ENCODE measurements at places on chromosomes 1 and 21. TPM values are rescaled to one million over a fixed set of nuclear protein-coding genes. Genes with fewer than 3 reads are reported as not detected.

- DNase-seq = no peak
- H3K4me3 ChIP-seq = no peak overlapping the region
- no peaks in the 10 kb centered on the region for H3K4me1 ChIP-seq
- H3K27me3 ChIP-seq = no peaks in the 10 kb centered on the region
These were observed 48.5 kb downstream of the CELF3 start for GRCh38 chr1:151668090-151668489.

GRCh38 chr1:44086692-44087474 is 31.7 kb upstream of the KLF17 start:
- H3K27ac ChIP-seq = no peak overlapping the region
- H3K4me1 ChIP-seq = no peaks in the 10 kb centered on the region
- H3K4me3 ChIP-seq = no peak overlapping the region
- no peaks in the 10 kb centered on the region for H3K36me3 ChIP-seq
- H3K27me3 ChIP-seq = no peaks in the 10 kb centered on the region
- DNase-seq = no peak

The SPRR2D gene
- total RNA-seq = not detected

DNA sequence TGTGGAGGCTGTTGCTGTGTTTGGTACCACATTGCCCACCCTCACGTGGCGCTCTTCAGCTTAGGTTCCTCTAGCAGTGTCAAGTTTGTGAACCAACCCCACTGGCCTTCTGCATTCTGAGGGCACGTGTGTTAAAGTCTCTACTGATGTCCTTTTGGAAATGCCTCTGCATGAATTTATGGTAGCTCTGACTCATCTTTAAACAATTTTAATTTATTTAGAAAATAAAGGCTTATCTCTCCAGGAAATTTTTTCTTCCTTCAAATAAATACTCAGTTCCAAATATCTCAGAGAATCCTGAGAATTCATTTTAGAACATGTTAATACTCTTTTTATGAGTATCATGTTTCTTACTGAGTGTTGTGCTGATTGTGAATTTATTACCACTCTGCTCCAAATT is 5.5 kb downstream of the CD1D start:
- DNase-seq = no peak
- H3K27me3 ChIP-seq = no peaks in the 10 kb centered on the region
- no peaks in the 10 kb centered on the region for H3K36me3 ChIP-seq

The S100A9 gene
- total RNA-seq = 329 TPM

The ANP32E gene
- total RNA-seq = 18.6 TPM

- H3K4me1 ChIP-seq = peaks cover 3% of the 10 kb centered on the region
- H3K27me3 ChIP-seq = no peaks in the 10 kb centered on the region
- H3K27ac ChIP-seq = no peak overlapping the region
- H3K36me3 ChIP-seq = no peaks in the 10 kb centered on the region
- no peak for DNase-seq
These were observed 3.1 kb upstream of the EVA1B start for GRCh38 chr1:36326499-36326898.

DNA sequence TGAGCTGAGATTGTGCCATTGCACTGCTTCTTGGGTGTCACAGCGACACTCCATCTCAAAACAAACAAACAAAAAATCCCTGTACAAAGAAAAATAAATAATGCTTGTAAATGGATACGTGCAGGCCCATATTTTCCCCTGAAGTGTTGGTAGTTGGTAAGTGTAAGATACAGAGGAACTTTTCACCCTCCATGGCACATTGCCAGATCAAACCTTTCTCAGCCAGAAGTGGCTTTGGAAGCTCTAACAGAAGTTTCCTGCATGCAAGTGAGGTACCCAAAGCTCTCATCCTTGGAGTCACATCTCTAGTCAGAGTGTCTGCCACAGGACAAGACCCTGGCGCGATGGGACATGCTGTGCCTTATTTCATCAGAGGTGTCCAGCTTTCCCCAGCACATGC is 7.3 kb downstream of the NDUFV3 start:
- H3K27ac ChIP-seq = no peak overlapping the region
- no peaks in the 10 kb centered on the region for H3K4me1 ChIP-seq
- no peak for DNase-seq
- H3K36me3 ChIP-seq = peaks cover 5% of the 10 kb centered on the region
- no peaks in the 10 kb centered on the region for H3K27me3 ChIP-seq

DNA sequence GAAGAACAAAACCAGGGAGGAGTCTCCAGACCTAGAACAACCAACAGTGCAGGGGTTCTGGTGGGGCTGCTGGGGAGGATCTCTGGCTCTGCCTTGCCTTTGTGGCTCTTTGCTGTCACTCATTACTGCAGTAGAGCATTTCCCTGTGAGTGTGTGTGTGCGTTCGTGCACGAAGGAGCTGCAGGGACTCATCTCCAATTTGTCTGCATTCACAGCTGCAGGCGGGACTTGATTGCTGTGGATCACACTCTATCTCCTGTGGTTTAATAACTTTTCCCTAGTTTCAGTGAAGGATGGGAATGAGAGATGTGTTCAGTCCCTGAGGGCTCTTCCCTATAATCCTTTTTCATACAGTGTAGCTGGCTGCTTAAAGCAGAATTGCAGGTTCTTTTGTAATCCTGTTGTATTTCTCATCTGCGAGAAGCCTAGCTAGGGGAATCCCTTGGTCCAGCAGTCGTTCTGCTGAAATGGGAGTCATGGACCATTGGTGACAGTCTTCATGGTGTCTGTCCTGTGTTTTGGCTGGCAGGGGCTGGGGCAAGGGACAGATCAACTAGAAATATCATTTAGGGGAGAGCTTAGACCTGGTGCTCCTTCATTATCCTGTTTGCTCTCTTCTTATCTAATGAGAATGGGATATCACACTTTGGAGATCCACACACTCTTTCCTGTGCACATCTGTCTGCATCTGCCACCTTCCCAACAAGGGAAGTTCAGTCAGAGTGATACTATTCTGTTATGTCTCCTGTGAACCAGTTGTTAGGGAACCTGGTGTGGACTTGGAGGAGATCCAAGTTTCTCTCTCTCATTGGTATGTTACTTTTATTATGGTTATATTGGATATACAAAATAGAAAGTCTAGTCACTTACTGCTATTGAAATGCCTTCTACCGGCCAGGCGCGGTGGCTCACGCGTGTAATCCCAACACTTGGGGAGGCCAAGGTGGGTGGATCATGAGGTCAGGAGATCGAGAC is 3.0 kb downstream of the PCP4L1 start:
- no peaks in the 10 kb centered on the region for H3K27me3 ChIP-seq
- no peak overlapping the region for H3K4me3 ChIP-seq
- no peaks in the 10 kb centered on the region for H3K36me3 ChIP-seq
- H3K4me1 ChIP-seq = no peaks in the 10 kb centered on the region
- no peak overlapping the region for H3K27ac ChIP-seq
- no peak for DNase-seq

- no peaks in the 10 kb centered on the region for H3K27me3 ChIP-seq
- no peak for DNase-seq
- no peaks in the 10 kb centered on the region for H3K36me3 ChIP-seq
These were observed 81.2 kb downstream of the EPHB2 start for GRCh38 chr1:22791831-22792347.

The PTPRU gene
- 16.0 TPM for total RNA-seq

- H3K27ac ChIP-seq = peak overlapping the region; percentile 99
- H3K27me3 ChIP-seq = no peaks in the 10 kb centered on the region
- peaks cover 7% of the 10 kb centered on the region for H3K4me1 ChIP-seq
- H3K36me3 ChIP-seq = peaks cover 5% of the 10 kb centered on the region
- no peak for DNase-seq
These were observed 2.6 kb downstream of the IRF2BP2 start for GRCh38 chr1:234607109-234608024.

DNA sequence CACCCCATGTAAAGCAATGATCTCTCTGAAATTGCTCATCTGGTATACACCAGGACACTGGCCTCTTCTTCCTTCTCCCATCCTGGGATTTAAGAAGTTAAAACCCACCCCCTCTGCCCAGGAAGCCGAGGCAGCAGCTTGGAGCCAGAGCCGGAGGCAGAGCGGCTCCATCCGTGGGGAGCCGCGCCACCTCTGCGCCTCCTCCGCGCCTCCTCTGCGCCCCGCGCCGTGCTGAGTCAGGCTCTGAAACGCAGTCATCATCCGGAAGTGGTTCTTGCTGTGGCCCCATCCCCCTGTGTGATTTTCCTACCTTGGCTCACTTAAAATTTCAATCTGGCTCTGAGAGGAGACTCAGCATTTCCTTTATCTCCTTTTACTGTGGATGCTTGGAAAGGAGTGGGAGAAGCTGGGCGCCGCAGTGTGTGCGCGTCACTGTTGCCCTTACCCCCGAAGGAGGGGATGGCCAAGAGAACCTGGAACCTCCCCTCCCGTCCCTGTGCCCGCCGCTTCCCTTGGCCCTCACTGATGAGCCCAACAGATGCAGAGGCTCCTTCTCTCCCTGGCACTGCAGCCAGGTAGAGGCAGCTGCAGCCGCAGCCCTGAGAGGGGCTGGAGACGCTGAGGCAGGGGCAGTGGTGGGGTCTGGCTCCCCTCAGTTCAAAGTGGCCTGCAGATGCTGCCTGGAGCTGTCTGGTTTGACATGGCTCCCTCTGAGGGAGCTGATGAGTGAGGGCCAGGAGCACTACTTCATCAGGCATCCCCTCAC is 15.3 kb upstream of the NPHP4 start:
- H3K4me3 ChIP-seq = no peak overlapping the region
- H3K27me3 ChIP-seq = no peaks in the 10 kb centered on the region
- H3K27ac ChIP-seq = no peak overlapping the region
